Frontal cortex (tissue), 4 donors: ENCODE measurements at places on chromosomes 6 and 20. TPM values are rescaled to one million over a fixed set of nuclear protein-coding genes. Genes with fewer than 3 reads are reported as not detected.

C20orf144 gene
- total RNA-seq: 0.41 TPM

TGM2 gene
- total RNA-seq: 3.3 TPM

SMPDL3A gene
- 13.0 TPM for total RNA-seq

STMN3 gene
- total RNA-seq: 104 TPM

RFX6 gene
- not detected for total RNA-seq

DEFB125 gene
- not detected for total RNA-seq

OOEP gene
- not detected for total RNA-seq

SLC25A27 gene
- total RNA-seq: 30.2 TPM

ANKRD66 gene
- not detected for total RNA-seq

ADGB gene
- total RNA-seq: under 0.01 TPM

PLG gene
- total RNA-seq: not detected

PSORS1C1 gene
- not detected for total RNA-seq

MMP24 gene
- 102 TPM for total RNA-seq

SLC22A7 gene
- total RNA-seq: 0.41 TPM

HSPA1L gene
- total RNA-seq: 5.7 TPM

ADTRP gene
- 1.6 TPM for total RNA-seq

DCDC2 gene
- 2.4 TPM for total RNA-seq

DOK5 gene
- 236 TPM for total RNA-seq

PRPH2 gene
- 6.1 TPM for total RNA-seq

TUBB2B gene
- 5,262 TPM for total RNA-seq

ZKSCAN4 gene
- total RNA-seq: 9.4 TPM
